ENCODE measurements at places on chromosomes 13 and 19. TPM values are rescaled to one million over a fixed set of nuclear protein-coding genes. Genes with fewer than 3 reads are reported as not detected.
A peak's percentile ranks its signal among the peaks of the same experiment; 100 is the strongest.

The AXL gene
- 27.0 TPM for total RNA-seq

The STOML3 gene
- total RNA-seq, result not detected

The LRRC63 gene
- total RNA-seq, result not detected

GRCh38 chr13:99737481-99738245, 233.9 kb downstream of the ZIC5 start:
- H3K36me3 ChIP-seq, result no peaks in the 10 kb centered on the region
- no peak overlapping the region for H3K27ac ChIP-seq
- no peak for DNase-seq
- H3K4me3 ChIP-seq, result no peak overlapping the region
- no peaks in the 10 kb centered on the region for H3K27me3 ChIP-seq

- no peak overlapping the region for H3K27ac ChIP-seq
- H3K27me3 ChIP-seq, result peaks cover 55% of the 10 kb centered on the region
- peak overlapping the region; percentile 59 for H3K4me3 ChIP-seq
- H3K36me3 ChIP-seq, result no peaks in the 10 kb centered on the region
Measured at GRCh38 chr19:51422053-51422448, 4.6 kb upstream of the SIGLEC10 start.

The LCP1 gene
- 3.7 TPM for total RNA-seq

DNA sequence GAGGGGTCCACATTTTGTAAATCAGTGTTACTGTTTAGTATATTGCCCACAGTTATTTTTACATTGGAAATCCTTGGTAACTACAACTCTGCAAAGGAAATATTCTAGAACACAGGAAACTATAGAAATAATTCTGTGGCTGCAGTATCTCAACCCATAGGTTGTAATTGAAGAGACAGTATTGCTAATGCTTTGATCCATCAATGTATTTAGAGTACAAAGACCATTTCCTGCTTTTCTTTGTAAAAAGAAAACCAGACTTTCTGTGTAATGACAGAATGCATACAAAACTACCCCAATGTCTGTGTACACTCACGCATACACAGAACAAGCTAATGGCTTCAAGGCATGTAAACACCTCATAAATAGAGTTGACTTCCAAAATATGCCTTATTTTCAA, 622.1 kb upstream of the ARGLU1 start:
- DNase-seq, result no peak
- H3K4me3 ChIP-seq, result no peak overlapping the region
- peaks cover 52% of the 10 kb centered on the region for H3K27me3 ChIP-seq
- H3K27ac ChIP-seq, result no peak overlapping the region

GRCh38 chr13:23766283-23766682, 122.9 kb downstream of the MIPEP start:
- H3K4me3 ChIP-seq, result no peak overlapping the region
- H3K27me3 ChIP-seq, result no peaks in the 10 kb centered on the region
- no peaks in the 10 kb centered on the region for H3K36me3 ChIP-seq
- DNase-seq, result no peak

GRCh38 chr19:11457115-11457514, 21.7 kb downstream of the PRKCSH start:
- H3K27ac ChIP-seq, result no peak overlapping the region
- H3K36me3 ChIP-seq, result no peaks in the 10 kb centered on the region
- no peak for DNase-seq
- no peak overlapping the region for H3K4me3 ChIP-seq
- peaks cover 19% of the 10 kb centered on the region for H3K4me1 ChIP-seq

GRCh38 chr13:102897371-102898138, 51.7 kb downstream of the ERCC5 start:
- no peaks in the 10 kb centered on the region for H3K27me3 ChIP-seq
- H3K4me1 ChIP-seq, result peaks cover 2% of the 10 kb centered on the region
- no peak overlapping the region for H3K27ac ChIP-seq
- DNase-seq, result no peak
- no peaks in the 10 kb centered on the region for H3K36me3 ChIP-seq
- H3K4me3 ChIP-seq, result no peak overlapping the region

The DACH1 gene
- total RNA-seq, result 0.37 TPM
